ENCODE measurements at places on chromosomes 11 and 22. TPM values are rescaled to one million over a fixed set of nuclear protein-coding genes. Genes with fewer than 3 reads are reported as not detected.

- no peaks in the 10 kb centered on the region for H3K36me3 ChIP-seq
- H3K4me1 ChIP-seq, result peaks cover 5% of the 10 kb centered on the region
- no peak overlapping the region for H3K4me3 ChIP-seq
- DNase-seq, result no peak
- H3K27ac ChIP-seq, result no peak overlapping the region
Measured at GRCh38 chr11:8812438-8812837, 98.6 kb upstream of the AKIP1 start.

DNA sequence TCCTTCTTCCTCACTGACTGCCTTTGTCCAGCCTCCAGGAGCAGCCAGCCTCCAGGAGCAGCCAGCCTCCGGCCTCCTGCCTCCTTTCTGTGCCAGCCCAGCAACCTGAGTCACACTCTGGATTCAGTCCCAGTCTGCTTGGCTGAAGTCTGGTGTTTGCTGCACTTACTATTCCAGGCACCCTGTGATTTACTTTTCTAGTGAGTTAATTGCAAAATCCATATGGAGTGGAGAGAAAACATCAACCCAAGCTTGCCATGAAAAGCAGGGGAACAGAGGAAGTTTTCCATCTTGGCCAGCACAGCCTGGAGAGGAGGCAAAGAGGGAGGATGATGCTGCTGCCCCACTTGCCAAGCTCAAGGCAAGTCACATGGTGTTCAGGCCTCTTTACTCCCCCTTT is 400.5 kb downstream of the TENM4 start:
- no peak overlapping the region for H3K4me3 ChIP-seq
- no peaks in the 10 kb centered on the region for H3K36me3 ChIP-seq
- H3K27ac ChIP-seq, result no peak overlapping the region
- H3K4me1 ChIP-seq, result no peaks in the 10 kb centered on the region
- DNase-seq, result no peak

GRCh38 chr11:44992181-44992582 is 41.5 kb upstream of the TP53I11 start:
- no peak overlapping the region for H3K4me3 ChIP-seq
- H3K27ac ChIP-seq, result no peak overlapping the region
- no peaks in the 10 kb centered on the region for H3K27me3 ChIP-seq
- no peaks in the 10 kb centered on the region for H3K36me3 ChIP-seq
- no peaks in the 10 kb centered on the region for H3K4me1 ChIP-seq
- no peak for DNase-seq

DNA sequence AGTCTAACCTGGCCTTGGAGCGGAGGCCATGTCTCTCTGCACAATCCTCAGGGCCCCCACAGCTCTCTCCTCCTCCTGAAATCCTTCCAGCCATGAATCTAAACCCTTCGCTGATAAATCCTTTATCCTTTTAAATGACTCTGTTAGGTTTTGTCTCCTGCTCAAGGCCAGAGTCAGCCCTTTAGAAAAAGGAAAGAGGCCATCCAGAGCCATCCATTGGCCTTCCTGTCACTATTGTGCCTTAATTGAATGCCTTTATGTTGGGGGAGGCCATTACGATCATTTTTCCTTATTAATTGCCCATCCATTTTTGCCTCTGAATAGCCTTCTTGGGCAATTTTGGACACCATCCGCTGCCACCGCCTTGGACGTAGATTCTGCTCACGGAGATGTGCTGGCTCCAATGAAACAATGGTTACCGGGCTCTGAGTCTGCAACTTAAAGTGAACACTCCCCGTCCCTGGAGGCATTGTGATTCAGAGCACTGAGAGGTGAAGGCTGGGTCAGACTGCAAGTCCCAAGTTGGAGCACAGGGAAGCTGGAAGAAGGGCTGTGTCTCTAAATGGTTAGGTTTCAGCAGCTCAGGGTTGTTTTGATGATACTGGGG is 213.0 kb upstream of the E2F8 start:
- no peak overlapping the region for H3K27ac ChIP-seq
- H3K27me3 ChIP-seq, result peaks cover 4% of the 10 kb centered on the region
- H3K4me1 ChIP-seq, result no peaks in the 10 kb centered on the region
- no peak for DNase-seq
- H3K4me3 ChIP-seq, result no peak overlapping the region

DNA sequence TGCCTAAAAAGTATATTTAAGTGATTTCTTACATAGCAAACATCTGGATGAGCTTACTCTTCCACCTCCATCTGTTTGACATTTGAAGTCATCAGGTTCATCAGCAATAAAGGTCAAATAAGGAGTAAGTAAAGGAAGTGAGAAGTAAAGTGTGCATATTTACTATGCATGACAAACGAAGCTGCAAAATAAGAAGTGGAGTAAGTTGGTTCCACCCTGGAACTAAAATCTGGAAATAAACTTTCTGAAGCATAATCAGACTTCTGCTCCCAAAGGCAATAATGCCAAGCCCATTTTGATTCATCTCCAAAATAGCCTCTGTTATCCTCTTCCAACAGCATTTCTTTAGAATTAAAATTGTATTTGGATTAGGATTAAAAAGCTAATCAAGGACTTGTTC is 8.4 kb upstream of the FIBIN start:
- no peak overlapping the region for H3K4me3 ChIP-seq
- H3K27me3 ChIP-seq, result no peaks in the 10 kb centered on the region
- no peak overlapping the region for H3K27ac ChIP-seq

DNA sequence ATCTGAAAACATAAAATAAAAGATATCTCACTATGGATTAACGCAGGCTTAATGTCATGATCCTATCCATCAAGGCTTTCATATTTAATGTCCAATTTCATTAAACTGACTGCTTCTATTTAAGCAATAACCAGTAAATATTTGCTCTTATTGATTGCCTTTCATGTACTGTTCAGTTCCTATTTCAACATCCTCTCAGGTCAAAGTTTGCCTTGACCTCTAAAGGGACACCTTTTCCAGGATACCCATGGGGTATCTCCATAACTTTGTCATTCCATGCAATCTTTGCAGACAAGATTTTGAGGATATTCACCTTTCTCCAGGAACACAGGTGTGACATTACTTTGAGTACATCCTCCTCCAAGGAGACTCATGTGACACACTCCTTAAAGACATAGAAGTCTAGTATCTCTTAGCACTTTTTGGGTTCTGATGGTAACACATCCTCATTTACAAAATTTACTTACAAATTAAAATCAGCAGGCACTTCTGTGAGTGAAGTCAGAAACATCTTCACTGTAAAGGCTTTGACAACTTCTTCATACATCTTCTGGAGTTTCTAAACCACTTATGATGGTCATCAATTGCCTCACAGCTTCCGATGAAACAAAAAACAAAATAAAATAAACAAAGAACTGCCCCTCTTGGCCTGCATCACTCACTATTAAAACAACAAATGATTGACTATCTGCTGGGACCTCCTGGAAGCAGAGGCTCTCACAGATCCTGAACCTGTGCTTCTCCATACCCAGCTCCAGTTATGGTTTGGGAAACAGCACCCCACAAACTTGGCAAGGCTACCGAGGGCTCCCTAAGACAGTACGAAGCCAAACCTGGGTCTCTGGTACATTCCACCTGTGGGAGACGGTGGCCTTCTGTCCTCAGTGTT is 7.0 kb upstream of the SLC22A25 start:
- no peak overlapping the region for H3K4me3 ChIP-seq
- no peak overlapping the region for H3K27ac ChIP-seq
- H3K36me3 ChIP-seq, result no peaks in the 10 kb centered on the region
- DNase-seq, result no peak
- H3K27me3 ChIP-seq, result peaks cover 26% of the 10 kb centered on the region
- no peaks in the 10 kb centered on the region for H3K4me1 ChIP-seq

- H3K4me1 ChIP-seq, result no peaks in the 10 kb centered on the region
- no peak for DNase-seq
- peaks cover 4% of the 10 kb centered on the region for H3K27me3 ChIP-seq
- H3K36me3 ChIP-seq, result no peaks in the 10 kb centered on the region
- no peak overlapping the region for H3K4me3 ChIP-seq
- H3K27ac ChIP-seq, result no peak overlapping the region
Measured at GRCh38 chr11:59898650-59899049, 20.1 kb downstream of the OOSP3 start.

DNA sequence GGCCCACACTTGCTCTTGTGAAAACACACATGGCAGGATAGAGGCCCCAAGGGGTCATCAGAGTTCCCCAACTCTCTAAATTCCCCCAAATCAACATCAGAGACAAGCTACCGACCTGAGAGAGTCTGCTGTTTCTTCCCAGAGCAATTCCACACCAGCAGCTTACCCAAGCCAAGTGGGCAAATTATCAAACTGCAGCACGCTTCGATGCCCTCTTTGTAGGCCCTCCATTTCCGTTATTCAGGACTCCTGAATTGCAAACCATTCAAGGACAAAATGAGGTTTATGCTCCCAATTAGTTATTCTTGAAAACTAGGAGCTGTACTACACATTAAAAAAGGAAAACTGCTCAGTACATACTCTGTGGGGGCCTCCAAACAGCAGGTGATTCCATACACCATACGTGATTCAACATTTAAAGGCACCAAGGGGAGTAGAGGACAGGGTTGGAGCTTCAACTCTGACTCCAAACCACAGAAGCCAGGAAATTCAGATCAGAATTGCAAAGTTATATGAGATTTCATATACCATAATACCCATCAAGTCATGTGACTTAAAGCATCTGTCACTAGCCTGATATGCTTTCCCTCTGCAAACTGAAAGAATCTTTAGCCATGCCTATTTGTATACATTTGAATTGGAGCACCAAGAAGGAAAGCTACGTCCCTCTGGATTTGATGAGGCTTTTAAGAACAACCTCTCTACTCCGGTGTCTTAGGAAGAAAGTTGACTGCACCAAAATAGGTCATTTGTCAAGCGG is 234.8 kb downstream of the CADM1 start:
- no peaks in the 10 kb centered on the region for H3K27me3 ChIP-seq
- H3K36me3 ChIP-seq, result no peaks in the 10 kb centered on the region
- H3K4me1 ChIP-seq, result no peaks in the 10 kb centered on the region
- no peak overlapping the region for H3K27ac ChIP-seq
- DNase-seq, result no peak
- no peak overlapping the region for H3K4me3 ChIP-seq

GRCh38 chr22:41050883-41051282 is 41.5 kb upstream of the EP300 start:
- H3K27me3 ChIP-seq, result no peaks in the 10 kb centered on the region
- H3K4me3 ChIP-seq, result no peak overlapping the region
- H3K27ac ChIP-seq, result no peak overlapping the region
- H3K36me3 ChIP-seq, result no peaks in the 10 kb centered on the region

DNA sequence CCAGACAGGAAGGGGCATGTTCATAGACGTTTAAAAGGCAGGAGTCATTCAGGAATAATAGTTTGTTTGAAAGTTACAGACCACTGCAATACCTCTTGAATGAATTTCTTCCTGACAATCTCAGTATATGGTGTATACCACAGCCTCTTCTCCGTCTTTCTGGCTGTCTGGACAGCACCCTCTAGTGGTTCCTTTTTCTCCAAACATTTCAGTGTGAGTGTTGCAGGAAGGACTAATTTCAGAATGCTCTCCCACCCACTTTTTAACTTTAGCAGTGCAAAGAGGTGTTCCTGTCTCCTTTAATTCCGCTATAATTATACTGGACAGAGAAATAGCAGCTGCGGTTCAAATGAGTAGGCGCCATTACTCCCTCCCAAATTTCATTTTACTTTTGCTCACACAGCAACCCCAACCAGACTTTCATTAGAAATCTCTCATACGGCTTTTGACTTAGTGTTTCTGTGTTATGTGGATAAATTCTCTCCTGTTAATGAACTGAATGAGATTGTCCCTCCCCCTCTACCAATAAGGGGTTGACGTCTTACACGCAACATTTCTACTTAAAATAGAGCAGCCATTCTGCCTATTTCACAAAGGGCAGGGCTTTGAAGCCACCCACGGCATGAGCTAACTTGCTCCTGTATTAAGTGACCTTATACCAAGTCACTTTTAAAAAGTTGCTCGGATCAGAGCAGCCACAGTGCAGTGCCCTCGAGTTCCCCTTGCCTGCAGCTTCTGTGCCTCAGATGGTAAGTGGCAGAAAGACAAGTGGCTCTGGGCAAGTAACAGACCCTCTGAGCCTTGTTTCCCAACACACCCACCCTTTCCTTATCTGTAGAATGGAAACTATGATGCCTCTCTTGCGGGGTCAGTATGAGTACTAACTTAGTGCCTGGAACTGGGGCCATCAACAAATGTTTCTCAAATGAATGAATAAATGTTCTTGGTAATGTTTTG is 368.6 kb downstream of the OPCML start:
- DNase-seq, result peak; percentile 27
- no peaks in the 10 kb centered on the region for H3K27me3 ChIP-seq
- H3K27ac ChIP-seq, result no peak overlapping the region

Gene OSBP2
- total RNA-seq, result 1.1 TPM

Gene SCN4B
- 0.10 TPM for total RNA-seq

Gene SLC35F2
- total RNA-seq, result 7.8 TPM

Measured in activated CD4-positive, alpha-beta T cell treated with anti-CD3 and anti-CD28 coated beads, Interleukin-2, amount 10 ng/mL, durations not matched to agents 7 days and 5 days (primary cell).